ENCODE measurements at places on chromosomes 1 and 21.

GRCh38 chr1:211335522-211336157 is 9.0 kb downstream of the TRAF5 start:
- DNase-seq = no peak

DNA sequence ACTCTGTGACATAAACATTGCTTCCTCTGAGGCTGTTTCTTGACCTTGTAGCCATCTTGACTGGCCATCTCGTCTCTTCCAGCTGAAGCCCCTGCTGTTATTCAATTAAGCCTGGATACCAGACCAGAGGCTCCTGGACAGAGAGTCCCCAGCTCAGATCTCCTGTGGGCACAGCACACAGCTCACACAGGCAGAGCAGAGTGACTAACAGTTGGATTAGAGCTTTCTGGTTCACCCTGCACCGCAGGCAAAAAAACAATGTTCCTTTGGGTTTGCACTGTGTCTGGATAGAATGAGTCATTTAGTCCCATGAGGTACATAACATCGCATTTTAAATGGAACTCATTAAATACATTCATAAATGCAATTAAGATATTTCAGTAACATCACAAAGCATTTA is 33.4 kb upstream of the USH2A start:
- no peak for DNase-seq

DNA sequence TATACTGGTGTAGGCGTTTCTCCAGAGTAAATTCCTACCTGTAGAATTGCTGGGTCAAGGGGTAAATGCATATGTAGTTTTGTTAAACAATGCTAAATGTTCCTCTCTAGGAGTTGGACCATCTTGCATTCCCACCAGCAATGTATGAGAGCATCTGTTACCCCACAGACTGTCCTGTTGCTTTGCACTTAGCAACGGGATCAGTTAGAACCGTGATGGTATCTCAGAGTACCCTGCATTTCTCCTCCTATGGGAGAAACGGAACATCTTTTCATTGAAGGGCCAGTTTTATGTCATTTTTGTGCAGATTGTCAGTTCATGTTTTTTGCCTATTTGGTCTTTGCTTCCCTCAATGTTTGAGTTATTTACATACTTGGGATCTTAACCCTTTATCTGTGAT is 18.0 kb upstream of the RIPPLY3 start:
- no peak for DNase-seq

DNA sequence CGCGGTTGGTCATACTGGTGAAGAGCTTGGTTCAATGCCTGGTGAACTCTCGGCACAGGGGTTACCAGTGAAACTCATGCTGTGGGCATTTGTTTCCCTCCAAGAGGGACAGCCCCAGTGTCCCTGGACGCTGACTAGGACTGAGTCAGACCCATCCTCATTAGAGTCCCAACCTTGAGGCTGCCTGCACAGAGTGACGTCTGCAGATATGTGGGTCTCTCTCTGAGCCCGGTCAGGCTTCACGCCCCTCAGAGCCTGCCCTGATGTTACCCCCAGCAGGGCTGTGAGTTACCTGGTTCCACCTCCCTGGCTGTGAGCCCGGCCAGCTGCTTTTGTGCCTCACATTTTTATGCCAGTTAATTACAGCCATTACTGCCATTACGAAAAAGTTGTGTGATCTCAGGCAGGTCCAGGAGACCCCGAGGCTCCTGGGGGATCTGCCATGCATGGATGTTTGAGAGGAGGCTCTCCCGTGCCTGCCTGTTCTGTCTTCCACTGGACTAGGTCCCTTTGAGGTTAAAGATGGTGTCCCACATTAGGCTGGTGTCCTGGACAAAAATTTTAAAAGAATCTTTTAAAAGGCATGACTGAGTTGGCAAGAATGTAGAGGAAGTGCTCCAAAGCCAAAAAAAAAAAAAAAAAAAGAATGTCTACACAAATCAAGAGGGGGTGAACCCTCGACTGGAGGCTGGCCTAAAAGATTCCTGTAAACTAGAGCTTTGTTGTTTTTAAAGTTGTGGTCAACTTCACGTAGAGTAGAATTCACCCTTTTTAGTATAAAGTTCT is 36.6 kb upstream of the PADI1 start:
- no peak for DNase-seq

- no peak for DNase-seq
Observed at GRCh38 chr1:101291562-101292380, 55.0 kb downstream of the S1PR1 start.

GRCh38 chr1:88333086-88333695 is 350.9 kb upstream of the PKN2 start:
- no peak for DNase-seq

DNA sequence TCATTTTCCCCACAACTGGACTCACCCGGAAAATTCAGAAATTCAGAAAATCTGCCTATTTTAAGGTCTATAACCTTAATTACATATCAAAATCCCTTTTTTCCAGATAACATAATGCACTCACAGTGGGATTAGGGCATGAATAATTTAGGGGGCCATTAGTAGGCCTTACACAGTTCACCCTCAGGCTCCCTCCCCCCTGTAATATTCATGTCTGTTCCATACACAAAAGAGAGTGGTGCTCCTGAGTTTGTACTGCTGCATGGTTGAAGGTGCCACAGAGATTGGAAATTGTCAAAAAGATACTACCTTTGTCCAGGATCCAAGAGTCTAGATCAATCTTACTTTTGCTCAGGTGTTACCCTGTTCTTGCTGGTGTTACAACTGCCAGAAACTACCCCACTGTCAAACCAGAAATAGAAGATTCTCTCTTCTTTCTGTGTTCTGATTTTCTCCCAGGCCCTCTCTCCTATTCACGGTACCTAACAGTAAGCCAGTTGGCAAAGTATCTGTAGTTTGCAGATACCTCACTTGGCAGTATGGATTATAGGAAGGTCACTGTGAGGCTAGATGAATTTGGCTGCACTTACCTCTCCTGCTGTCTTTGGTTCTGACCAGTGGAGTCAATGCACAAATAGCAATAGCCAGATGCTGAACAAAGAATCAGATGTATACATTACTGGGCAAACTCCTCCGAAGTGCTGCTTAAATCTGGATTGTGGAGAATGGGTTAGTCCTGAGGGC is 53.2 kb downstream of the C1orf198 start:
- DNase-seq = no peak

DNA sequence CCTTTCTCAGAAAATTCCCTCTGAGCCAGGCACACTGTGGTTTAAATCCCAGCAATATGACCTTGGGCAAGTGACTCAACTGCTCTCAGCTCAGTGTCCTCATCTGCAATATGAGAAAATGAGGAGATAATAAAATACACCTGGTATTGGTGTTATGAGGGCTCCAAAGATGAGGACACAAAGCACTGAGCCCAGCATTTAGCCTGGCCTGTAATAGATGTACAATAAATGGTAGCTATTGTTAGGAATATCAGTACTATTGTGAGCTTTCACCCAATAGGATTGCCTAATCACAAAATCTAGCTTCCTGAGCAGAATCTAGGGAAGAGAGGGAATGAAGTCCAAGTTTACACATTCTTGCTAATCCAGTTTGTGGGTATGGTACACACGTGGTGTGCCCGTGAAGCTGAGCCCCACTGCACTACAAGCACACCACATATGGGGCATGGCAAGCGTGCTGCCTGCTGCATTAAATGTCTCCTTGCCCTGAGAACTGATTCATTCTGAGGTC is 24.3 kb upstream of the SLC30A1 start:
- DNase-seq = no peak

DNA sequence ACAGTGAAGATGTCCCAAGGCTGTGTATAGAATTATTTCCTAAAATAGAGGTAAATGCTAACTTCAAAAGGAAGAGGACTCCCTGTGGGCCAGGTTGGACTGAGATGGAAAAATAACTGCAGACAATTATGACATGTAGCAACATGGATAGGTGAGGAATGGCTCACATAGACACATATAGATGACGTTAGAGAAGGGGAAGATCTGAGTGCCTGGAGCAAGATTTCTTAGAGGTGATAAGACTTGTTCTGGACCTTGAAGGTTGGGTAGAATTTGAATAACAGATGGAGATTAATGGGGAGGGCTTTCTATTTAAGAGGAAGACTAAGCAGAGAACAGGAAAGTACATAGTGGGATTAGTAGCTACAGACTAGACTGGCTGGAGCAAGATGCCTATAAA is 76.9 kb downstream of the C1orf21 start:
- DNase-seq = no peak

All from iPS DF 19.7 (cell line).